ENCODE measurements at places on chromosomes 7 and 10. TPM values are rescaled to one million over a fixed set of nuclear protein-coding genes. Genes with fewer than 3 reads are reported as not detected.

DNA sequence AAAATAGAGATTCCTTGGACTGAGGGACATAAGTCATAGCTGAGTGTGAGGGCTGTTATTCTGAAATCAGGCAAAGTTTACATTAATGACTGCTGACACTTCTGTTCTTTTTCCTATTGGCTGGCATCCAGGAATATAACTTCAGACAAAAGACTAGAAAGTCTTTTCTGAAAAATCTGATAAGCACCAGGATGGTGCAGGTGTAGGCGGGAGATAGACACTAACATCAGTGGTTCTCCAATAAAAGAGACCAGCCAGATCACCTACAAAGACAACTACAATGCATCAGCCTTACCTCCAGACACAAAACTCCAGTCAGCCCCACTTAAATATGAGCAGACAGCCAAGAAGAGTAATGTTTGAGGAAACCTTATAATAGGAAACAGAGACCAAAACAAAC, 168.3 kb upstream of the LRGUK start:
- DNase-seq = no peak

DNA sequence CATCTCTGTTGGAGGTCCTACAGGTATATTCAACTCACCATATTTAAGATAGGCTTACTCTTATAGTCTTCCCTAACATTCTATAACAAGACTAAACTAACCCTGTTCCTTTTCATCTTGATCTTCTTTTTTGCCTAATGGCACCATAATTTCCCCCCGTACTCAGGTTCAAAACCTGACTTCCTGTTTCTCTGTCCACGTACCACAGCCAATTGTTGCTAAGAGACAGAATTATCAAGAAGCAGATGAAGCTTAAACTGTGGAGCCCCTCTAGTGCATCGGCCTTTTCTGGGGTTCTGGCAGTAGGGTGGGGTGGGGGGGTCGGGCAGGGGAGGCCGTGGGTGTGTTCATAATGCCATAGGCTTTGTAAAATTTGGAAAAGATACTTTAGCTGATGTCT, 109.2 kb downstream of the EVX1 start:
- no peak for DNase-seq

GRCh38 chr7:159237022-159237653, 92.5 kb upstream of the VIPR2 start:
- no peak for DNase-seq

Gene CHST15
- total RNA-seq = 64.5 TPM

Gene ATOH7
- total RNA-seq = not detected

Measured in mucosa of descending colon (tissue), 3 donors.